ENCODE measurements at places on chromosomes 4 and X. TPM values are rescaled to one million over a fixed set of nuclear protein-coding genes. Genes with fewer than 3 reads are reported as not detected.

Gene TRAM1L1
- polyA plus RNA-seq: not detected

Gene RBMXL3
- not detected for polyA plus RNA-seq

Gene SHISA3
- not detected for polyA plus RNA-seq

Gene MTMR8
- polyA plus RNA-seq: 1.7 TPM

Gene BMPR1B
- polyA plus RNA-seq: not detected

Gene SLC26A1
- polyA plus RNA-seq: not detected

Gene COL4A6
- not detected for polyA plus RNA-seq

Gene TBC1D9
- polyA plus RNA-seq: 17.4 TPM

Gene SCLT1
- polyA plus RNA-seq: 8.6 TPM
